Activated CD4-positive, alpha-beta memory T cell treated with anti-CD3 and anti-CD28 coated beads for 36 hours (primary cell): ENCODE measurements at places on chromosomes 1 and 21.

DNA sequence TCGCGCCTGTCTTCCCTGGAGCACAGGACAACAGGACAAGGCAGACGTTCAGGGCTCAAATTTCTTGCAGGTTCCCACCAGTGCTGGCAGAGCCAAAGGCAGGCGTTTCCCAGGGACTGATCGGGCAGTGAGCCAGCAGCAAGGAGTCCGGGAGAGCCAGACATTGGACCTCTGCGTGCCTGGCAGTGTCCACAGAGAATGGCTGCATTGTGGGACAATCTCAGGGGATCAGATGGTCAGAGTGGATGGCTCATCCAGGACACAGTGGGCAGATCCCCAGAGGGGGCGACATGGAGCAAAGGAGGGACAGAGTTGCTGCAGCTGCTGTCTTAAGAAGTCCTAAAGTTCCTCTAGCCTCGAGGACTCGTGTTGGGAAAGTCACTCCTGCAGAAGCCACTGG, 4.6 kb downstream of the TMEM63A start:
- peak; percentile 39 for DNase-seq
- peaks cover 66% of the 10 kb centered on the region for H3K4me1 ChIP-seq
- H3K4me3 ChIP-seq: no peak overlapping the region
- H3K27ac ChIP-seq: peak overlapping the region; percentile 47
- H3K27me3 ChIP-seq: no peaks in the 10 kb centered on the region

- peaks cover 2% of the 10 kb centered on the region for H3K36me3 ChIP-seq
- H3K4me1 ChIP-seq: no peaks in the 10 kb centered on the region
- no peak for DNase-seq
- H3K27ac ChIP-seq: no peak overlapping the region
- H3K4me3 ChIP-seq: no peak overlapping the region
Measured at GRCh38 chr21:35868005-35868868, 192.1 kb downstream of the SETD4 start.

GRCh38 chr1:119966681-119967080, 70.4 kb upstream of the ADAM30 start:
- peaks cover 6% of the 10 kb centered on the region for H3K4me1 ChIP-seq
- no peaks in the 10 kb centered on the region for H3K27me3 ChIP-seq
- peaks cover 48% of the 10 kb centered on the region for H3K36me3 ChIP-seq

- H3K4me1 ChIP-seq: peaks cover 29% of the 10 kb centered on the region
- no peaks in the 10 kb centered on the region for H3K36me3 ChIP-seq
- peak overlapping the region; percentile 38 for H3K27ac ChIP-seq
Measured at GRCh38 chr1:154304664-154305337, 16.1 kb upstream of the AQP10 start.

- no peak overlapping the region for H3K27ac ChIP-seq
- H3K27me3 ChIP-seq: no peaks in the 10 kb centered on the region
- H3K36me3 ChIP-seq: no peaks in the 10 kb centered on the region
- H3K4me3 ChIP-seq: peak overlapping the region; percentile 84
Measured at GRCh38 chr1:44032170-44032790, 1.0 kb upstream of the SLC6A9 start.

DNA sequence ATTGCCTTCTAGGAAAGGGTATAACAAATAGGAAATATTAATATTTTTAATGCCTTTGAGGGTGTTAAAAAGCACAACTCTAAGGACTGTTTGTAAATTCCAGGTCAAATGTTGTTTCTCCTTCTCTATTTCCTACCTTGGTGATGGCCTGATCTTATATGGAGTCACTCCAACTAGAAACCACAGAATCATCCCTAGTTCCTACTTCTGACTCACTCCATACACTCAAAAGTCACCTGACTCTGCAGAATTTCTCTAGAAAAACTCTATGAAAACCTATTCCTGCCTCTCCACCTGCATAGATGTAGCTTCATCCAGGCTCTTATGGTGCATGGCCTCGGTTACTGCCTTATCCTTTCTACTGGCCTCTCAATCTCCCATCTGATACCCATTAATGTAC, 14.5 kb downstream of the RGS4 start:
- H3K4me1 ChIP-seq: no peaks in the 10 kb centered on the region
- no peak overlapping the region for H3K27ac ChIP-seq
- H3K27me3 ChIP-seq: no peaks in the 10 kb centered on the region
- H3K4me3 ChIP-seq: no peak overlapping the region
- no peaks in the 10 kb centered on the region for H3K36me3 ChIP-seq

GRCh38 chr1:97923811-97924210, 3.0 kb upstream of the DPYD start:
- no peaks in the 10 kb centered on the region for H3K36me3 ChIP-seq
- peaks cover 19% of the 10 kb centered on the region for H3K4me1 ChIP-seq
- H3K27me3 ChIP-seq: no peaks in the 10 kb centered on the region
- H3K4me3 ChIP-seq: no peak overlapping the region

- no peak overlapping the region for H3K4me3 ChIP-seq
- DNase-seq: no peak
- H3K4me1 ChIP-seq: no peaks in the 10 kb centered on the region
- no peaks in the 10 kb centered on the region for H3K36me3 ChIP-seq
- H3K27me3 ChIP-seq: peaks cover 2% of the 10 kb centered on the region
Measured at GRCh38 chr1:112262316-112262715, 133.7 kb upstream of the CTTNBP2NL start.

DNA sequence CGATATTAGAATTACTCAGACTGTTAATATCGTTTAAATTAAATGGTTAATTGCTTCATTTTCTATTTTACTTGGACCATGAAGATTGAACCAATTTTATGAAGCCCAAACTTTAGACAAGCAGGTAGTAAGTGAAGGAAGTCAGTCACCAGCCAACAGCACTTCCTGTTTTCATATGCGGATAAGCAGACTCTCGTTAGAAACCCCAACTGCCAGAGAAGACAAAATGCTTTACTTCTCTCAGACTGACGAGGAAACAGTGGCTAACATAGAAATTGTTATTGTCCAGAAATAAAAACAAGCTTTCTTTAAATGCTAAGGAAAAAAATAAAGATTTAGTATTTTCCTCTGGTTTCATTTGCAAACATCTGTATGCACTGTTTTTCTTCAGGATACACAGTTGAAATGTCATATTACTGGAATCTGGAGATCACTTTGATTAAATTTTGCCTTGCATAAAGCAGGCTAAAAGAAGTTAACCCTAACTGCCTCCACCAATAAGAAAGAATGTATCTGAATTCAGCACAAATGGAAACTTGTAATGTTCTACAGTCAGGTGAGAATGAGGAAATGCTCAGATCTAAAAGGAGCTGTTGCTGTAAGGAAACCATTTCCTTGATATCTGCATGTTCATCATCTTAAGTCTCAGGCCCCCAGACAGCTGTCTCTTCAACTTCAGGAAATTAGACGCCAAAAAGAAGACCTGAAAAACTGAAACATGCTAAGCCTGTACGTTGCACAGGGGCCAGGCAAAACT, 129.8 kb upstream of the SAMSN1 start:
- no peaks in the 10 kb centered on the region for H3K27me3 ChIP-seq
- no peaks in the 10 kb centered on the region for H3K36me3 ChIP-seq
- DNase-seq: no peak
- peak overlapping the region; percentile 94 for H3K27ac ChIP-seq

- no peak for DNase-seq
- H3K4me1 ChIP-seq: peaks cover 9% of the 10 kb centered on the region
- H3K36me3 ChIP-seq: peaks cover 11% of the 10 kb centered on the region
- no peak overlapping the region for H3K27ac ChIP-seq
- H3K27me3 ChIP-seq: no peaks in the 10 kb centered on the region
Measured at GRCh38 chr1:234393190-234393589, 19.9 kb downstream of the COA6 start.

DNA sequence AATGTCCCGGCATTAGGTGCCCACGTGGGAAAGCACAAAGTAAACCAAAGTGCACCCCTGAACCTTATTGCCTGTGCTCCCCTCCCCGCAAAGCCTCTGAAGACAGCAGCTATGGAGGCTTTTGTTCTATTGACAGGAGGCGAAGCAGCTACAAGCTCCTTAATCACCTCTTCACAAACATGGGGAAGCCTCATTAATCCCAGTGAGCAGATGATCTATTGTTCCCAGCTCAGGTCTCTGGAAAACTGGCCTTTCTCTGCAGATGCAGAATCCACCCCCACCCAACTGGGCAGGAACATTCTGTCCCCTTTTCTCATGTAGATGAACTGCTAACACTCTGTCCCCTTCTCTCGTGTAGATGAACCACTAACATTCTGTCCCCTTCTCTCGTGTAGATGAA, 190.5 kb upstream of the CSF3R start:
- H3K36me3 ChIP-seq: no peaks in the 10 kb centered on the region
- no peak for DNase-seq
- no peaks in the 10 kb centered on the region for H3K4me1 ChIP-seq
- H3K27ac ChIP-seq: no peak overlapping the region
- peaks cover 16% of the 10 kb centered on the region for H3K27me3 ChIP-seq

GRCh38 chr1:19344372-19344810, 32.3 kb downstream of the SLC66A1 start:
- peaks cover 3% of the 10 kb centered on the region for H3K4me1 ChIP-seq
- no peak overlapping the region for H3K4me3 ChIP-seq
- peaks cover 16% of the 10 kb centered on the region for H3K36me3 ChIP-seq
- H3K27ac ChIP-seq: no peak overlapping the region
- peak; percentile 60 for DNase-seq

DNA sequence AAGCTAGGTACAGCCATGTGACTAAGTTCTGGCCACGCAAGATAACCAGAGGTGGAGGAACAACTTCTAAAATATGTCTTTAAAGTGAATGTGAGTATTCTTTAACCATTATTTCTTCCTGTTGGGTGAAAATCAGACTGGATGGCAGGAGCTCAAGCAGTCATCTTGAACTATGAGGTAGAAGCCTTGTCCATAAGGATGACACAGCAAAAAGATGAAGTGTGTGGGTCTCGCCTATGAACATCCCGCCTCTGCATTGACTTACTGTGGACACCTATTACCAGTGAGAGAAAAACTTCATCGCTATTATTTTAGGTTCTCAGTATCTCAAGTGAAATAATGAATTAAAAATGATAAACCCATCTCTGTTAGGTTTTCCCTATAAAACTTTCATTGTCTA, 365.3 kb downstream of the USH2A start:
- H3K4me1 ChIP-seq: no peaks in the 10 kb centered on the region
- no peak overlapping the region for H3K27ac ChIP-seq
- DNase-seq: no peak

DNA sequence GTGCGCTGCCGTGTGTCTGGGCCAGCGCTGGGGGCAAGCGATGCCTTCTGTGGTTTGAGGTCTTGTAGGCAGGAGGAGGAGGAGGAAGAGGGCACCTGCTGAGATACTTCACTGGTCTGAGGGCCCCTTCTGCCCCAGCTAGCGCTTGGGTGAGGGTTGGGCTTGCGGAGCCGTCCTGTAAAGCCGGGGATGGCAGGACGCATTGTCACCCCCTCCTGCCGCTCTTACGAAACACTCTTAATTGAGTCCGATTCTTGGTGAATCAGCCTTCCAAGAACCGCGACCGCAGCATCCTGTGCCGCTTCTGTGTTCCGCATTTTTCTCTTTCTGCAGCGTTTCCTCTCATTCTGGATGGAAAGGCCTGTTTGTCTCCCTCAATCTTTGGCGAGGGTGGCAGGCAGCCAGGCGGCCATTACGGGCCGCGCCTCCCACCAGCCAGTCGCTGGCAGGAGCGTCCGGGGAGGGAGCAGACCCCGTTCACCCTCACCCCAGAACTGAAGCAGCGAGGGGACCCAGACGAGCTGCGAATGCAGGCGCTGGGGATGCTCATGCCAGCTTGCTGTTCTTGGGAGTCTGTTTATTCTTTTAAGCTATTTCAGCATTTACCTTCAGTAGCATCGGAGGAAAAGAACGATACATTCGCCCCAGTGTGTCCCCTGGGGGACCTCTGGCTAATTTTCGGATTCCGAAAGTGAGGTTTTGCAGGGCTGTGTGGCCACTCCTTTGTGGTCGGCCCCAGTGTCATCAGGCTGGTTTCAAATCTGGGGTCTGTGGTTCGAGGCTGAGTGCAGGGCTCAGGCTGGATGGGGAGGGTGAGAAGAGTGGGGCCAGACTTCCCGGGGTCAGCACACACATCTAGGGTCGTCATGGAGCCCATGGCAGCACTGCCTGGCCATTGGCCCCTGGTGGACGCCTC, 62.7 kb downstream of the SKI start:
- peaks cover 81% of the 10 kb centered on the region for H3K4me1 ChIP-seq
- H3K27me3 ChIP-seq: no peaks in the 10 kb centered on the region
- peak overlapping the region; percentile 70 for H3K4me3 ChIP-seq
- H3K27ac ChIP-seq: peak overlapping the region; percentile 96
- H3K36me3 ChIP-seq: peaks cover 4% of the 10 kb centered on the region
- peak; percentile 94 for DNase-seq

DNA sequence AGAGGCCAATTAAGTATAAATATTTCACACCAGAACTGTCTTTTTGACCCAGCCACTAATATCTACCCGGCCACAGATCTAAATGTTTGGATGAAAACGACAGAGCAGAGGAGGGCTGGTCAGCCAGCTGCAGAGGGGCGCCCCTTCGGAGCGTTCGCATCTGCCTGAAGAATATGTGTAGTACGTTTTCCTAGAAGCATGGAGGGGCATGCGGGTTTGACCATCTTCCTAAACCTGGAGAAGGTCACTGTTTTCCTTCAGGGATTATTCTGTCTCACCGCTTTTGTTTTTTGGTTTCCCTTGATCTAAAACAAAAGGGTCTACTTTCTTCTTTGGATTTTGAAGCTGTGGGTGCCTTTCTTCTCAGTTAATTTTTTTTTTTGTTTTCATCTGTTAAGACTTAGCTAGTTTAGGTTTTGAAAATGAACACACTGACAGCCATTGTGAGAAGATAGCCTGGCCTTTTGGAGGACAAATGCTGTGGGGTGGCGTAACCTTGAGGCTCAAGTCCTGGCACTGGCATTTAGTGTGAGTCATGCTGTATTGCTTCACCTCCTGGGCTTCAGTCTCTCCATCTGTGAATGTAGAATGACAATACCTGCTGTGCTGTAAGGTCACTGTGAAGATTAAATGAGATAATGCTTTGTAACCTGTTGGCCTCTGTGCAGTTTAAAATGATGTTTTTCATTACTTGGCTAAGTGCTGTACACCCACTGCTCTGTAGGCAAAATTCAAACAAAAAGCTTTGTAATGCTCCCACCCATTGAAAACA, 74.1 kb upstream of the IRF2BP2 start:
- DNase-seq: no peak
- H3K4me1 ChIP-seq: no peaks in the 10 kb centered on the region
- peaks cover 1% of the 10 kb centered on the region for H3K36me3 ChIP-seq

- H3K27me3 ChIP-seq: peaks cover 51% of the 10 kb centered on the region
- H3K36me3 ChIP-seq: no peaks in the 10 kb centered on the region
- H3K4me1 ChIP-seq: peaks cover 24% of the 10 kb centered on the region
- H3K4me3 ChIP-seq: peak within 1 kb of the TSS; percentile 74
Measured at GRCh38 chr1:78045926-78046778, at the start of gene GIPC2. GIPC2 (plus strand) TSS chr1:78045966; CDS start chr1:78046095, 129 bp downstream.

DNA sequence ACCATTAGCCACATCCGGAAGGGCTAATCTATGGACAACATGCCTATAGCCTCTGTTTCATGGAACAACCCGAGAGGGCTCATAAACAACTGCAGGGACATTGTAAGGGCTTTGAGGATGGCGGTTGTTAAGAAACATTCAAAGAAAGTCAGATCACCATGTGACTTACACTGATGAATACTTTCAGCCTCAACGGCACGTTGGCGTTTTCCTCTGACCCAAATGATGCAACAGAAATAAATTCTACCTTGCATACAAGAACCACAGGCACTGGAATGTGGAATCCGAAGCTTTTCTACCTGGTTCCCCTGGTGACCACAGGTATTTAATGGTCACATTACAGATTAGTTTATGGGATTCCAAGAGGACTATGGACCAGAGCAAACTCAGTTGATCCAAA, 107.0 kb downstream of the CLIC6 start:
- H3K36me3 ChIP-seq: no peaks in the 10 kb centered on the region
- peaks cover 6% of the 10 kb centered on the region for H3K27me3 ChIP-seq
- H3K4me3 ChIP-seq: no peak overlapping the region
- no peaks in the 10 kb centered on the region for H3K4me1 ChIP-seq
- no peak for DNase-seq
